ENCODE measurements at places on chromosomes 3 and 15. TPM values are rescaled to one million over a fixed set of nuclear protein-coding genes. Genes with fewer than 3 reads are reported as not detected.

GRCh38 chr3:182268711-182269110 lies 524.6 kb upstream of the ATP11B start:
- DNase-seq, result no peak

- no peak for DNase-seq
Measured at GRCh38 chr3:197003461-197004385, 25.9 kb downstream of the MELTF start.

- no peak for DNase-seq
Measured at GRCh38 chr3:167228135-167228534, 152.0 kb downstream of the ZBBX start.

- no peak for DNase-seq
Measured at GRCh38 chr3:27715863-27716262, 6.3 kb downstream of the EOMES start.

DNA sequence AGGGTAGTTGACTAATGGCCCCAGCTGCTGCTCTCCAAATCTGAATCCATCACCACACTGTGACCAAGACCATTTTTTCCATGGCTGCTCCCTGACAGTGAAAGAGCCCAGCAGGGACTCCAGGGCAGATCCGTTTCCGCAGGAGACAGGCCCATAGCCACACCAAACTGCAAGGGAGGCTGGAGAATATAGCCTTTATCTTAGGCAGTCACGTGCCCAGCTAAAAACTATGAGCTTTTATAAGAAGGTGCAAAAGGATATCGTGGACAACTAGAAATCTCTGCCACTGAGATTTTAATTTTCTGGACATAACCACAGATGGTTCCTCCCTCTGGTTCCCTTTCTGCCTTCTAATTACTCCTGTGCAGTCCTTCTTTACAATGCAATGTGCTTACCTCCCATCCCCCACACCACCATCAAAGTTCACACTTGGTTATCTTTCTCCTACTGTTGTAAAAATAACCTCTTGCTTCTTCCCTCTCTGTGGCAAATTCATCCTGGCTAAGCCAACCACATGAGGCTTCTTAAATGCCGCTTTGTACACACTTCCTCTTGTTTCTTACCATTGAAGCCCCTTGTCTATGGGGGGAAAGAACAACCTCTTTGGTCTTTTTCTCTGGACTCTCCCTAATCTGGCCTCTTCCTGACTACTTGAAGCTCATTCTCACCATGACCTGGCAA lies 233.7 kb downstream of the SHQ1 start:
- DNase-seq, result no peak

- no peak for DNase-seq
Measured at GRCh38 chr15:40092256-40092978, 16.3 kb downstream of the BMF start.

GRCh38 chr3:100306695-100307094 lies 27.9 kb upstream of the NIT2 start:
- no peak for DNase-seq

- DNase-seq, result no peak
Measured at GRCh38 chr15:81151389-81151788, 17.3 kb downstream of the CFAP161 start.

DNA sequence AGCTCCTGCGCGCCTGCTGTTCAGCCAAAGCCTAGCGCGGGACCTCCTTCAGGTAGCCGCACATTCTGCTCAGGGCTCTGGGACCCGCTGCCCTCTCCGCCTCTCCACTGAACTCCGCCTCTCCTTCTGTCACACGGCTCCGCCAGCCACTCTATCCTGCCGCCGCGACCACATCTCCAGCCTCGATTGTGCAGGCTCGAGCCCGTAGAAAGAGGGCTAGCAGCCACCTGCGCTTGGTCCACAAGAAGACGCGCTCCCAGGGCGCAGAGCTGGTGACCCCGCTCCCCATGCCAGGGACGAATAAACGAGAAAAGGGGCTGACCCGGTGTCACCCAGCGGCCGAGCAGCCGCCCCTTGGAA lies 1.1 kb upstream of the VIPR1 start:
- DNase-seq, result no peak

DNA sequence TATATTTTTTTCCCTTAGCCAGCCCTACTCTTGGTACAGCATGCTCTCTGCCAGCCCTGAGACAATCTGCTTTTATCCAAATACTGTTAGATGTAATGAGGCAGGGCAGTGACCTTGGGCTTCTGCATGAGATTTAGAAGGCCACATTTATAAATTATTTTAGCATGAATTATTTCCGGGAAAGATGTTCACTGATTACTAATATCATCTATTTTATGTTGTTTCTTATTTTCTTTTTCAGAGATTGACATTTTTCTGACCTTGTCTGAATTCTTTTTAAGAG lies 23.1 kb downstream of the CRTC3 start:
- no peak for DNase-seq

GRCh38 chr3:24615177-24615576 lies 120.5 kb upstream of the THRB start:
- DNase-seq, result no peak

DNA sequence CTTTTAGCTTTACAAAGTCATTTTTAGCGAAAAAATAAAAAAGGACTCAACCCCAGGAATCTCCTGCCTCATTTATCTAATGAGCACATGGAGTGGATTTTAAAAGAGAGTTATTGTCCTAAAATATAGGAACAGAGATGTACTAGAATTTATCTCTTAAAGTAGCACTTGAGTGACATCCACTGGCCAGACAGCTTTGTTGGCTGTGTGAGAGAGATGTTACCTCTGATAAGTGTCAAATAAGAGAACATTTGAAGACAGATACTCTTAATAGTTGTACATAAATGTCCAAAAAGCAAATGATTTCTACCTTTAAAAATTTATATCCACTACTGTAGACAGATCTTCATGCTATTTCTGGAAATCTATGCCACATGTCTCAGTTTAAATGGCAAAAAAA lies 12.3 kb upstream of the MFSD1 start:
- DNase-seq, result no peak

DNA sequence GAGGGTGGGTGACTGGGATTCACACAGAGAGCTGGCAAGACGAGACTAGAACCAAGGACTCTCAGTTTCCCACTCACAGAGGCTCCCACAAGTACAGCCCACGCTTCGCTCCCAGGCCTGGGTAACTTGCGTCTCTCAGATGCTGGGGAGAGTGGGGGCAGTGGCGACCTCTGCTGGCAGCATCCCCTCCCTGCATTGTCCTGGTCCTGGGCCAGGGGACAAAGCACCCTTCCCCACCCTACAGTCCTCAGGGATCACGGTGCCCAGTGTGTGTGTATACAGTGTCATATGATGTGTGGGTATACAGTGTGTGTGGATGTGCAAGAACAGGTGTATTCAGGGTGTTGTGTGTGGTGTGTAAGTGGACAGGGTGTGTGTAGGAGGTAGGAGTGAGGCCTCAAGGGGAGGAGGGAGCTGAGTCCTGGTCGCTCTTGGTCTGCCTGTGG lies 12.8 kb downstream of the VILL start:
- DNase-seq, result no peak

DNA sequence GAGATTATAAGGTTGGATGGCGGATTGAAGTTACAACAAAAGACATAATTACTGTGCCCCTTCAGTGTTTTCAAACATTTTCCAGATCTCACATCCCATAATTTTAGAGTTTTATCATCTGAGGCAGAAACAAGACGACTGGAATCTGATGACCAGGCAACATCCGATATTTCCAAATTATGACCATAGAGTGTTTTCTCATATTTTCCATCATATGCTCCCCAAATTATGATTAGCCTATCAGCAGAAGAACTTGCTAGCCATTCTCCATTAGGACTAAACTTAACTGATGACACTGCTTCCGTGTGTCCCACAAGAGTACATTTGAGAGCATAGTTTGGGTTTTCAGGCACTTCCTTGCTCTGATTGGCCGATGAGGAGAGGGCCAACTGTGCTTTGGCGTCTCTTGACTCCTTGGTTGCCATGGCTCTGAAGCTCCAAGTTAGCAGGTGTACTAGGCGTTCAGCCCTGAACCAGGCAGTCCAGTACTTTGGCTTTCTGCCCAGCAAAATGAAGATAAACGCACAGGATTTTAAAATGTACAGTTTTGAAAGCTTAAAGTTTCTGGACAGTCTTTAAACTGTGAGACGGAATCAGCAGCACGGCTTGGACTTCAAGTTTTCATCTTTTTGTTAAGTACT lies 638 bp downstream of the WDR5B start:
- DNase-seq, result no peak

DNA sequence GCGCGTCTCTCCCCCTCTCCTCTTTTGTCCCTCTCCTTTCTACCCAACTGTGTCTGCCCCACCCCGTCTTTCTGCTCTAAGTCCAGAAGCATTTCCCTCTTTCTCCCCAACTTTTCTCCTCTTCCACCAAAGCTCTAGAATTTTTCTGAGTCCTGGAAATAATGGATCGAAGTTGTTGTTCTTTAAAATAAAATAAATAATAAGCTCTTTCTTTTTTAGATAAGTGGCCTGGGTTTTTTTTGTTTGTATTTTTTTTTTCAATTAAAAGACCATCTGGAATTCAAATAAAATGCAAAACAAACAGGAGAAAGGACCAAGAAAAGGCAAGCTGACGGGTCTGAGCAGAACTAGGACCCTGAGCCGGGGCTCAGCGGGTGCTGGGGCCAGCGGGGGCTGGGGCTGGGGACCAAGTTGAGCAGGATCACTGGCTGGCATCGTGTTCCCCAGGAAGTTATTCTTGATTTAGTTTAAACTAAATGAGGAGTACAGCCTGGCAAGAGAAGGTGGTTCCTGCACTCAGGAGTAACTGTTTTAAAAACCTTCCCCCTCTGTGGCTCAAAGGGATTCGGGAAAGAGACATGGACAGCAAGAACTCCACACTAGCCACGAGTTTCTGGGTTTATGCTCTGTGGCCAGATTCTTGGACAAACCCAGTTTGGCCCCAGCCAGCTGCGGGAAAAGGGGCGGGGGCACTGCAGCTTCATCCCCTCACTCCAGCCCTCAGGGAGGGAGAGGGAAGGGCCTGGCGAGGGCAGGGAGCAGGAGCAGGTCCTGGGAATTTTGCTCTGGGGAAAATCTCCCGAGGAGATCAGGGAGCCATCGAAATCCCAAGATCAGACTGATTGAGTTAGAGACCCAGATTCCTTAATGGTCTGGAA lies 8.4 kb downstream of the GATA2 start:
- DNase-seq, result no peak

GRCh38 chr3:14728113-14728512 lies 53.2 kb downstream of the C3orf20 start:
- DNase-seq, result no peak

DNA sequence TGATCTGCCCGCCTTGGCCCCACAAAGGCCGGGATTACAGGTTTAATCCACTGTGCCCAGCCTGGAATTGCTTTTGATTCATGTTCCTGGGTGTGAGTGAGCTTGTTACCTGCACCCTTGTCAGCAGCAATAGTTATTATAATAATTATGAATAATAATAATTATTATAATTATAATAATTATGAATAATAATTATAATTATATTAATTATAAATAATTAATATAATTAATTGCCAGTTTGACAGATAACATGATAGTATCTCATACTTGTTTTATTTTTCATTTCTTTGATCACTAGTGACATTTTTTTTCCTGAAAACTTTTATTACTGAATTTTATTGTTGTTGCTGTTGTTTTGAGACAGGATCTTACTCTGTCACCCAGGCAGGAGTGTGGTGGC lies 21.1 kb upstream of the TRAK1 start:
- DNase-seq, result no peak

GRCh38 chr3:23966328-23966727 lies 21.2 kb downstream of the NR1D2 start:
- DNase-seq, result no peak

DNA sequence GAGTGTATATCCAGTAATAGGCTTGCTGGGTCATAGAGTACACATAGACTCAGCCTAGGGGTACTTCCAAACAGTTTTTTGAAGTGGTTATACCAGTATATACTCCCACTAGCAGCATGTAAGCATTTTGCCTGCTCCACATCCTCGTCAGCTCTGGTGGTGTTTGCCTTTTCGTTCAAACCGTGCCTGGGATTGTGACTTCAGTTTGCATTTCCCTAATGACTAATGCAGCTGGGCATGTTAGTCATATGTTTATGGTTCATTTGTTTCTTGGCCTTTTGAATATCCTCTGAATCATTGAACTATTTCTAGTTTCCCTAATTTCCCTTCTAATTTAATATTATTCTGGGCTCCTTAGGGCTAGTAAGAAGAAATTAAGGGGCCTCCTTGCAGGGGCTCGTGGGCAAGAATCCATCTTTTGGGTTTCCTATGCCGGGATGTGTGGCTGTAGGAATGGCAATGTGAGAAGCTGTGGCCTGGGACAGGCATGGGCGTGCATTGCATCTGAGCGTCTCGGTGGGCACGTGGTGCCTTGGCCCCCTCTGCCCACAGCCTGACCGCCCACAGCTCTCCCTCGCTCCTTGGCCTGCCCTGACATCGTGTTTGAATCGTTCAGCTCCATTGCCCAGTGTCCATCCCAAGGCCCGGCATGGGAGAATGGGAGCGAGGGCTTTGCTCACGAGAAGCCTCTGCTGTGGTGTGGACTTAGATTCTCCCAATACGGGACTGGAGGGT lies 26.4 kb downstream of the FAH start:
- no peak for DNase-seq

DNA sequence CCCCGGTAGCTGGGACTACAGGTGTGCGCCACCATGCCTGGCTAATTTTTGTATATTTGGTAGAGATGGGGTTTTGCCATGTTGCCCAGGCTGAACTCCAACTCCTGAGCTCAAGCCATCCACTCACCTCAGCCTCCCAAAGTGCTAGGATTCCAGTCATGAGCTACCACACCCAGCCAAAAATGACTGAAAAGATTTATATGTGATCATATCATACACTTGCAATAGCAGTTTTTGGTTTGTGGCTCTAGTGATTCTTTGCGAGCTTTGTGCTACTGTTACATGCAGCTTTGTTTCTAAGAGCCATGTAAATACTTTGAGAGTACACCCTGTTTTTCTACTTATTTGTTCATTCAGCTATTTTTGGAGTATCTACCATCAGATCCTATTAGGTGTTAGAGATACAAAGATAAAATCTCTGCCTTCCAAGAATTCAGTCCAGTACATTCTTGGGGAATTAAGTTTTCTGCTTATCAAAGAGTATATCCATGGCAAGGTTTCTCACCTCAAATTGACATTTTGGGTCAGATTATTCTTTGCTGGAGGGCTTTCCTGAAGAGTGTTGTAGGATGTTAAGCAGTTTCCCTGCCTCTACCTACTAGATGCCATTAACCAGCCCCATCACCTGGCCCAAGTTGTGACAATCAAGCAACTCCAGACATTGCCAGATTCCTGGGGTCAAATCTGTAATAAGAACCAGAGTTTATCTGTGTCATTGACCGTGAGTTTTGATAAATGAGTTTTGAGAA lies 15.0 kb downstream of the SNAP23 start:
- no peak for DNase-seq

The LNP1 gene
- 2.7 TPM for total RNA-seq

The GABRA5 gene
- not detected for total RNA-seq

The GOLGA6B gene
- total RNA-seq, result not detected

The GOLGA8Q gene
- total RNA-seq, result 1.6 TPM

The IL17RB gene
- 0.24 TPM for total RNA-seq

The PLA2G4D gene
- not detected for total RNA-seq

The PRICKLE2 gene
- 24.7 TPM for total RNA-seq
